ENCODE measurements at places on chromosomes 6 and 20.

DNA sequence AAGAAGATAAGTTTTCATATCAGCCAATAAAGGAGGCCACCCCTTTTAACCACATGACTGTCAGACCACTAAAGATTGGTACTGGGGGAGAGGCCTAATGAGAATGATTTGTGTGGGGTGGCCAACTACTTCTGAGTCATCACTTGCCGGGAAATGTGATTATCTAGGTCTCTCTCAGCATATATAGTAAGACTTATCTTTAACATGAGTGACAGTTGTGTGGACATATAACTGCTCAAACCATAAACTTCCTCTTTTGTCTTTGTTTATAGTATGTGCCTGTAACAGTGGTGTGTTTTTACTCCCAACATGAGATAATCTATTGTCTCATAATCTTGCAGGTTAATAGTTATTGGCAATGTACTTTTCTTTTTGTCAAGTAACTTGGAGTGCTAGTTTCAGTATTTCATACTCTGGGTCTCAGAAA, 312.4 kb downstream of the CDKAL1 start:
- no peak for DNase-seq

- no peak for DNase-seq
Measured at GRCh38 chr6:138377844-138378243, at the start of gene SMIM28. Gene SMIM28, plus strand, starts transcription at chr6:138377905. Its CDS starts 168 bp downstream, at chr6:138378073.

DNA sequence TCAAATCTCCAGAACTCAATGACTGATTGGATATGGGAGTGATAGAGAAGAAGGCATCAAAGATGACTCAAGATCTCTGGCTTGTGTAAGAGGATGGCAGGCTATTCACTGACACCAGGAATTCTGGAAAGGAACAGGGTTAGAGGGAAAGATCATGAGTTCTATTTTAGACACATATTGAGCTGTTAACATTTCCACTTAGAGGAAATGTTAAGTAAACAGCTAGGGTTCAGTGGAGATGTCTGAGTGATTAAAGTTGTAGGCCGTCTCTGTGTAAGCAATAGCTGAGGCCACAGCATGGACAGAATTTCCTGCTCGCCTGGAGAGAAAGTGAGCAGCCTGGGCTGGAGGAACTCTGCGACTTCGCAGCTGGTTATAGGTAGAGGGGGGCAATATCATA, 21.0 kb downstream of the ZC3H12D start:
- DNase-seq: no peak

DNA sequence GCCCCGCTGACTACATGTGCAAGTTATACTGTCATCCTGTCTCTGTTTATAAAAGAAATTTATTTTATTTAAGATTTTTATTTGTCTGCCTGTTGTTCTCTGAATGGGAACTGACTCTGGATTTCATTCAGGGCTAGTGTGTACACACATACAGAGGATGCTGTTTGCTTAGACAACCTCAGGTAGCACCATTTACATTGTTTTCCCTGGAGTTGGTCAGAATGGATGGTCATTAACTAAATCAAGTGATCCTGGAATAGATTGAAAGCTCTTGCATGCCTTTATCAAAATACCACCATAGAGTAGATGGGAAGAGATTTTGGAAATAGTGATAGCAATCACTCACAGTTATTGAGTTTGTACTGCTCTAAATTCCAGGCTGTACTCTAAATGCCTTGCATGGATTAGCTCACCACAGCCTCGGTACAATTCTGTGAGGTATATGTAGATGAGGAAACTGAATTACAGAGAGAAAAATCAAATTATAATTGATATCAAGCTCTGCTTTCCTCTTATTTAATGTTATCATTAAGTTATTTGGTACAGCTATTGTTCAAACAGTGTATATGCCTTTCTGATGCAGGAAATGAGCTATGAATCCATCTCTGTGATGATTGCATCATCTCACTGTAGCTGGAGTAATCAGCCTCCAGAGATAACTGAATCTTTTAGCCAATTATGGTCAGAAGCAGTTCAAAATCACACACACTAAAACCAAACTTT, 51.9 kb downstream of the RNF217 start:
- DNase-seq: no peak
